Breast epithelium (tissue), 4 donors: ENCODE measurements at places on chromosomes 2 and 18.

- no peak for DNase-seq
These were observed 130.5 kb upstream of the NOSTRIN start for GRCh38 chr2:168671932-168672331.

GRCh38 chr2:26382564-26382963 is 19.2 kb upstream of the DRC1 start:
- DNase-seq, result no peak

DNA sequence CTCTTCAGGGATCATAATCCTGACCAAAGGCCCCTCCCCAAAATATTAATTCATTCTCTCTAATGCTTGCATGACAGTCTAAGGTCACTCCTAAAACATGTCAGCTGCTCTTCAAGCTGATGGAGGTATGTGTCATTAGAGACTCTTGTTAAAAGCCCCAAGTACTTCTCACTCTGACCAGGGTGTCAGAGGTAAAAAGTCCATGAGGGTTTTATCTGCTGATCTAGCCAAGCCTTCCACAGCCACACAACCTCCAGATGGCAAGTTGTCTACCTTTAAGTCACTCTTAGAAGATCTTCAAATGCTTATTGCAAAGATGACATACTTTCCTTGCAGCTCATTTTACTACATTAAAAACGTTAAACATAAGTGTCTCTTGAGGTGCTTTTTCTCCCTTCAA is 83.6 kb upstream of the ETAA1 start:
- DNase-seq, result no peak

GRCh38 chr2:185372188-185372587 is 366.4 kb upstream of the FSIP2 start:
- no peak for DNase-seq
